ENCODE measurements at places on chromosomes 4 and X.

GRCh38 chr4:41077628-41078027, 136.7 kb downstream of the APBB2 start:
- DNase-seq, result no peak

DNA sequence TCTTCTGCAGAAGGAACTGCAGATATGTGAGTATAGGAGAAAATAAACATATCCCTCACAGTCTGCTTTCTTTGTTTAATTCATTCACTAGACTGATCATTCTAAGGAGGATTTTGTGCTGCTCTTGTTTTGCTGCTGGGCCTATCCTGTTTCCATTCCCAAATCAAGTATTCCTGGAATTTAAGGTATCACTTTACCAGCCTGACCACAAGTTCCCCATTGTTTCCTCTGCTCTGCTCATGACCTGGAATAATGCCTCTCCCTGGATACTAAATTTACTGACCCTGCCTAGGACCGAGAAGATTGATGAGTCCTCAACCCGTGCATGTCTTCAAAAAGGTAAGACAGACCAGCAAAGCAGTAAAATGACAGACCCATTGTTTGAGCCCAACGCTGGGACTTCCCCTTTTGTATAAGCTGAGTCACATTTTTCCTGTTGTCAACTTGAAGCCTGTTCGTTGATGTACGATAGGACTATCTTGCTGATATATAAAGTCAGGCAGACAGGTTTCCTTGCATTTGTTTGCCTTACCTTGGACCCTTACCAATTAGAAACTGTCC, 85.5 kb upstream of the TET2 start:
- no peak for DNase-seq

GRCh38 chr4:85543832-85544231, 68.9 kb downstream of the ARHGAP24 start:
- no peak for DNase-seq

DNA sequence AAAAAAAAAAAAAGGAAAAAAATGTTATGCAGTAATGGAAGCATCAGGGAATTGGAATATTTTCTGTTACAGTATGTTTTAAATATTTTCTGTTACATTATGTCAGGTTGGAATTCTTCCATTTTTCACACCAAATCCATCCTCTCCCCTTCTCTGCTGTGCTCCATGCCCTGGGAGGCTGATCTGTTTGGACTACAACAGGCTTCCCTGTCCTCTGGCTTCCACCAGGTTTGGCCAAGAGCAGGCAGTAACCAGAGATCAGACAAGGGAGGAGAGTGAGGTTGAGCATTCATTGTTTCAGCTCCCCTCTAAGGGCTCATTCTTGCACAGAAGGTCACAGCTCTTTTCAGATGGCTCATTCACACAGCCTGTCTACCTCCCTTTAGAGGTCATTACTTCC, 11.7 kb upstream of the TMEM184C start:
- DNase-seq, result no peak

DNA sequence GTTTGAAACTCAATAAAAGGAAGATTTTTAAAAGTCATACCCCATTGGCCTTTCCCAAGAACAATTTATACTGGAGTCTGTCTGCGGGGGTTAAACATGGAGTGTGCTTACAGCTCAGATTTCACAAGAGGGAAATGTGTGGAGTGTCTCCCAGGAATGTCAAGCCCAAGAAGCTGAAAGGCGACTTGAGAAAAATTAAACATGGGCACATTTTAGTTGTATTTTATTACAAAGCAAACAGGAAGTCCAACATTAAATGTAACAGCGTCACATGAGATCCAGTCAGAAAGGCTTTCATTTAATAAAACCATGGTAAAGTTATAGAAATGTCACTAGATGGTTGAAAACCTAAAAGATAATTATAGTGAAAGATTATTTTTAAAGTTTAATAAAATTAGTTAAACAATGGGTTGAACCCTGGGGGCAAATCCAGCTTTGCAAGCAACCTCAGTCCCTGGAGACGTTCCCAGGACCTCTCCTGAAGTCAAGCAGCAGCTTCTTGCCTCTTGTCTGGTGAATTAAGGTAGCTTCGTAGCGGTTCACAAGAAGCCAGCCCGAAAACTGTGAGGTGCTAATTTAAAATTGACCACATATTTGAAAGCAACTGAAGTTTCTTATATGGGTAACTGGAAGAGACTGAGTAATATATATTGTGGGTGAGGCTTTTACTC, 168.4 kb upstream of the EDNRA start:
- no peak for DNase-seq

DNA sequence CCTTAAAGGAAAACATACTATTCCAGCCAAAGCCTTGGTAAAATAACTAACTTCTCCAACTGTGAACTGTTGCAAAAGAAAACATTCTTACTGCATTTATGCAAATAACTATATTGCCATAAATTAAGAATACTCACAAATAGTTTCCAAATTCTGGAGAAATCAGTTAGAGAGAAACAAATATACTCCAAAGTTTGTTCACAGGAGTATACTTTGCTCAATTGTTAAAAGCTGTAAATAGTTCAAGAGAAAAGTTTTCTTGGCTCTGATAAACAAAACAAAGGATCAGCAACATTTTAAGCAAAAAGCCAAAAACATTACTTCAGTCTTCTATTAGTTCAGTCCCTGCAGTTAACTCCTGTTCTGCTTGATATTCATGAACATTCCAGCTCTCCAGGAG, 83.0 kb downstream of the EIF4E start:
- no peak for DNase-seq

- no peak for DNase-seq
Measured at GRCh38 chr4:112951362-112952312, 97.8 kb upstream of the ANK2 start.

DNA sequence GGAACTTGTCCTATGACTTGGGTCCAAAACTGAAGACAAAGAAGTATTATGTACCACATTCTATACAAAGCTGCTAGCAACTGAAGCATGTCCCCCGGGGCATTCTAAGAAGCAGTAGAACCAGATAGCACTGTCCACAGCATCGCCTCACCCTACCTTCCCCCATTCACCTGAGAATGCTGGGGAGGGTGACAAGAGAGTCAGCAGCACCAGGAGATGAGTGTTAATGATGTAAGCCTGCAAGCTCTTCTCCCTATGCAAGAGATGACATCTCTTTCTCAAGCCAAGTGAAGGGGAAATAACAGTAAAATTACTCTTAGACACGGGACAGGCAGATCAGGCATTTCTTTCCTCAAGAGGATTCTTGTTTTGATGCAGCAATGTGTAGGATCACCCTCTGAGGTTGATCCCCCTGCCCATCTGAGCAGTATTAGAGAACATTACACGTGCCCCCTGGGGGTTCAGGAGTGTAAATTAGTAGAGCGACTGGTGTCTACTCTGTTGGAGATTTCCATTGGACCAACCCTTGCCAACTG, 13.9 kb upstream of the TLR1 start:
- DNase-seq, result no peak

DNA sequence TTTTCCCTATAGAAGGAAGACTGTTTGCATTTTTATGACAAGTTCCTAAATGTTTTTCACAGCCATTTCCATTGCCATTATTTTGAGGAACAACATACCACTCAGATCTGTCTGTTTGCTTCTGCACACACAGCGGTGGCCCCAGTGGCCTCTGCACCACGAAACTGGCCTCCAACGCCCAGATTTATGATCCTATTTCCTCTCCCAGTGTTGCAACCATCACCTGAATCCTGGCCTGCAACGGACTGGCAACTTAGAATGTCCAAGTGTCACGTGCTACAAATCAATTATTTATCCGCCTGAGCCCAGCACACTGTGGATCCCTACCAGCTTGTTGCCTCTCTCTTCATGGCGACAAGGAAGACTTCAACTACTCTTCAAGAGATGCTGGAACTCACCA, 9.2 kb downstream of the RAI2 start:
- DNase-seq, result no peak

DNA sequence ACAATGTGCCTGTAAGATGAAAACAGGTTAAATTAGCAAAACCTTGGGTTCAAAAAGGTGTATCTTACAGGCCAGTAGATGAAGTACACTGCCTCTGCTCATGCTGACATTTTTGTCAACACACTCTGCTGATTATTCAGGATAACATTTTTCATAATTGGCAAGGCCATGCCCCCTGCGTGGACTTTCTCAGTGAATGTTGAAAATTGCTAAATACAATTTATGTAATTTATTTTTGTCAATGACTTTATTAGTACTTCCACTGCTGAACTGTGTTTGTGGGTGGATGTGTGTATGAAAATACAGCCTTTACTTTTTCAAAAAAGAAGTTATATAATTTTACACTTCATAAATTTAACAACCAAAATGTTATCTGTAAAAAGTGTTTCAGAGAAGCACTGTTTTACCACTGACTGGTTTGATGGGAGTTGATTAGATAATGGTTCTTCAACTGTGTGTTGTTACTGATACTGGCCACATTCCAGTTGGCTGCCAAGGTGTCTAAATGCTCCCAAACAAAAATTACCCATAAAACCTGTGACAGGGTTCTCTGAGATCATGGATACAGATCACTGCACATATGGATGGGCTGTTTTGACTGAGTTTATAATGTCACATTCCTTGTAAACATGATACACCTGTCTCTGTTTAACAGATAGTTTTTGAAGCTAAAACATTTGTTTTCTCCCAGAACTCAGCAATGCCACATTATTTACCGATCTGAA, 151.9 kb upstream of the SLC7A11 start:
- no peak for DNase-seq

GRCh38 chr4:70442474-70442873, 29.5 kb upstream of the MUC7 start:
- DNase-seq, result no peak

DNA sequence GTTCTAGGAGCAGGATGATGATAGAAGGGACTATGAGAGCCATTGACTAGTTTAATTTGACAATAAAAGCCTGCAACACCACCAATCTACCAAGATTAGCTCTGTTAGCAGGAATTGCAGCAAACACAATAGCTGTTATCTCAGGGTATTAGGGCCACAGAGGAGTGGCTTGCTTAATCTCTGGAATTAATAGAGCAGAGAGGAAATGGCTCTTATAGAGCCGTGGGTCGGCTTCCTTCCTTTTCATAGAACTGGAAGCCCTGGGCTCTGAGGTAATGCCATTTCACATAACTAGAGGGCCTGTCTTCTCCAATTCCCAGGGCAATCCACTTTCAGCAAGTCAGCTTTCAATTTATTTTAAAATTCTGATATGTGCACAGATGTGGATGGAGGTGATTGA, 83.0 kb downstream of the MAMLD1 start:
- DNase-seq, result no peak

DNA sequence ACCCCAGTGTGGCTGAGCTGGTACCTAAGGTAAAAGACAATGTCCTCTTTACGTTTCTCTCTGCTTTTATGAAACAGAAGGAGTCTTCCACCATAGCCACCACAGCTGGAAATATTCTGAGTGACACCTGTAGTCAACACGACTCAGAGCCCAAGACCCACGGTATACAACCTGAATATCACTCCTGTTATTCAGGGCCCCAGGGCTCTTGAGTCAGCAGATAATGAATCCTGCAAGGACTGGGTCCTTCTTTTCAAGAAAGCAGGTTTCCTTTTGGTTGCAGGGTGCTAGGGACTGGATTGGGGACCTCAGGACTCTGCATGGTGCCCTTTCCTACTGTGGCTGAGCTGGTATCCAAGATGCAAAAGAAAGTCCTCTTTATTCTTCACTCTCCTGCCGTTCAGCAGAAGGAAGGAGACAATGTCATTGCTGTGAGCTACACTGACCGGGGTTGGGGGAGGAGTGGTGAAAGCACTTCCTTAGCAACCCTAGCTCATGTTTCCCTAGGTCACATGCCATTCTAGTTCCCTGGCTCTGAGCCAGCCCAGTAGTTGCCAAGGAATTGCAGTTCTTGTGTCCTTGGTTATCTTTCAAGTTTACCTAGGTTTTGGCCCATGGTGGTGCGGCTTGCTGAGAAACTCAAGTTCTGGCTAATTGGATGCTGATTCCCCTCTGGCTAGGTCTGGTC, 23.7 kb upstream of the UNC5C start:
- no peak for DNase-seq

- no peak for DNase-seq
Measured at GRCh38 chr4:173519111-173520101, 10.6 kb downstream of the HAND2 start.

DNA sequence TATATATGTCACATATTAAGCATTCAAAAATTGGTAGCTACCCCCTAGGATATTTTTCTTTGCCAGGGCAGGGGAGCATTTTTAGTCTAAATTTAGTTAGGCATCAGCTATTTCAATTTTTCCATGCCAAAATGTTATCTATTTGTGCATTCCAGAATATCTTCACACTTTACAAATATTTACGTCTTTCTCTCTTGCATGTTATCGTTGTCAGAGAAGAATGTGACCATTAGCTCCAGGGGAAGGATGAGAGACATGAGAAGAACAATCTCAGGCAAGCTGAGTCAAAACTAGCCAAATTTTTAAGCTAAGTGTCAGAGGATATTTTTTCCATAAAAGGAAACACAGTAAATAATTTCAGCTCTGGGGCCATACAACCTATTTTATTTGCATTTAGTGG, 885.0 kb upstream of the EPHA5 start:
- DNase-seq, result no peak

GRCh38 chrX:7090641-7091040, 56.9 kb upstream of the STS start:
- DNase-seq, result no peak

- DNase-seq, result no peak
Measured at GRCh38 chrX:125293850-125294780, 25.6 kb upstream of the TEX13C start.

- DNase-seq, result no peak
Measured at GRCh38 chrX:25016938-25017598, 1.3 kb upstream of the ARX start.

GRCh38 chr4:77043507-77044136, 32.2 kb downstream of the CCNI start:
- no peak for DNase-seq

DNA sequence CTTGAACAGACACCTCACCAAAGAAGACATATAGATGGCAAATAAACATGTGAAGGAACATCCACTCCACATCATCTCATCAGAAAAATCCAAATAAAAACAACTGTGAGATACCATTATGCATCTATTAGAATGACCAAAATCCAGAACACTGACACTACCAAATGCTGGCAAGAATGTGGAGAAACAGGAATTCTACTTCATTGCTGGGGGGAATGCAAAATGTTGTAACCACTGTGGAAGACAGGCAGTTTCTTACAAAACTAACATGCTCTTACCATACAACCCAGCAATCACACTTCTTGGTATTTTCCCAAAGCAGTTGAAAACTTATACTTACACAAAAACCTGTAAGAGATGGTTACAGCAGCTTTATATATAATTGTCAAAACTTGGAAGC, 38.2 kb upstream of the ANTXR2 start:
- no peak for DNase-seq

DNA sequence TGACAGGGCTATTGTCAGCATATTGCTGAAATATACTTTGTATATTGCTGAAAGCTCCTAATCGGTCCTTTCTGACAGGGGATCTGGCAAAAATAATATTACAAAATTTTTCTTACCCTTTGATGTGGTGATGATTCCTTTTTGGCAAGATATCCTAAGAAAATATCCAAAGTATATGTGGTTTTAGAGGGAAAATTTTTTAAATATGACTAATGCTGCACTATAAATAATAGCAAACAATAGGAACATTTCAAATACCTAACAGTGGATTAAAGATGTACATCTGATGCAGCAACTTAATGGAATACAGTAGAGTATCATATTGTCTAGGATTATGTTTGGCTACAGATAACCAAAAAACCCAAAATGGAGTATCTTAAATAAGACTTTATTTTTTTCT, 49.6 kb downstream of the RRAGB start:
- DNase-seq, result no peak
